Stimulated activated CD8-positive, alpha-beta memory T cell treated with anti-CD3 and anti-CD28 coated beads, Interleukin-15, amount 100 ng/mL, for 4 hours (primary cell): ENCODE measurements at places on chromosomes 5 and 9.

DNA sequence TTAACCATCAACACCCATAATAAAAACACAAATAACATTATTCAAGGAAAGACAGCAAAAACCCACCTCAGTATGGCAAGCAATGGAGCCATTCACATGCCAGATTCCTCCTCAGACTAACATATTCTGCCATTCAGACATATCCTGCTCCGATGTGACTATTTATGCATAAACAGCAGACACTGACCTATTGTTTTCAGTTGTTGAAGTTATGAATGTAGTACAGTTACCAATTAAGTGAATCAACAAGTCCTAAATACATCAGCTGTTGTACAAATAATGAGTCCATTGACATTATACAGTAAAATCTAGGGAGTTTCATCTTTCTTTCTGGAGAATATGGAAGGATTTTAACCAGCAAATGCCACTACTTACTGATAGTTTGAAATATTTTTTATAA lies 131.7 kb downstream of the DENND1A start:
- no peak for DNase-seq

- DNase-seq: no peak
Observed at GRCh38 chr5:68376935-68377334, 161.4 kb downstream of the PIK3R1 start.

GRCh38 chr5:150294551-150295071 lies 5.0 kb upstream of the CAMK2A start:
- DNase-seq: no peak

- no peak for DNase-seq
Observed at GRCh38 chr5:154509784-154510555, 31.9 kb upstream of the HAND1 start.

- DNase-seq: no peak
Observed at GRCh38 chr5:143501310-143502044, 98.0 kb upstream of the NR3C1 start.

GRCh38 chr9:127912882-127913281 lies 4.0 kb downstream of the ST6GALNAC4 start:
- no peak for DNase-seq

DNA sequence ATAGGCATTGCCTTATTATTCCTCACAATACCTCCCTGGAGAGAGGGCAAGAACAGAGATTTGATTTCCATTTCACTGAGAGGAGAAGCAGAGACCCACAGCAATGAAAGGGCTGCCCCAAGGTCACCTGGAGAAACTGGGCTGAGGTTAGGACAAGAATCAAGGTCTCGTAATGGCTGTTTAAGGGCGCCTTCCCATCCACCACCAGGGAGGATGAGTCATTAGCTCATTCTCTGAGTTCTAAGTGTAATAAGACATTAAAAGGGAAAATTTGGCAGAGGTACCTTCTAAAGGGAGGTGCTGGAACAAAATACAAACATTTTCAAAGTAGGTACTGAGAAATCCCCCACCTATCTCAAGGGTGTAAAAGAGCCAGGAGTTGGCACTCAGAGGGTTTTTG lies 52.6 kb upstream of the TCERG1 start:
- no peak for DNase-seq

- DNase-seq: no peak
Observed at GRCh38 chr9:90546200-90546599, 96.4 kb downstream of the DIRAS2 start.

GRCh38 chr5:87340716-87341115 lies 72.0 kb downstream of the CCNH start:
- DNase-seq: no peak

DNA sequence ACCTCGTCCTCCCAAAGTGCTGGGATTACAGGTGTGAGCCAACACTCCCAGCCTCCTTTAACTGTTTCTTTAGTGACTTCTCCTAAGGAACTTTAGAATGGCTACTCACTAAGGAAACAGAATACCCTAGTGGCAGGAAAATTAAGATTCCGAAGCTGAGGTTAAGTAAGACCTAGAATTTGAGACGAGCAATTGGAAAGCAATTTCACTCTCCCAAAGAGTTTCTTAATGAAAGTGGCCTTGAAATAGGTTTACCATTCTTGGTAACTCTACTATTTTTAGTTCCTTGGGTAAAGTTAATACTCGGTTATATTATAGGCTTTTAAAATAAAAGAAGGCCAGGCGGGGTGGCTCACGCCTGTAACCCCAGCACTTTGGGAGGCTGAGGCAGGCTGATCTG lies 22.9 kb upstream of the GOLPH3 start:
- DNase-seq: no peak

DNA sequence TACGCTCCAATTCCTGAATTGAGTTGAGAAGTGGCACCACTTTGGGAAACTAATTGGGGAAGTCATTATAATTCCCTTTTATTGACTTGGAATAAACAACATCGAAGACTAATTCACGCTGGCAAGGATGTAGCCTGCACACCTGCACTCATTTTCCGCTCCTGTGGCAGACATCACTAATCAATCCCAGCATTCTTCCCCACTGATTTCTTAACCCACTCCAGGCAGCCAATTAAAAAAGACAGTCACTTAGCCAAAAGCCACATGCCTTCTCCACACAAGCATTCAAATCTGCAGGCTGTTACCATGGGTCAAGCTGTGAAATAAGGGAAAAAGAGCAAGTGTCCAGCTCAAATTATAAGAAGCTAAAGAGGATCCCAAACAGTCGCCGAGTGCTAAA lies 68.2 kb upstream of the HRH2 start:
- DNase-seq: no peak

GRCh38 chr9:95383845-95384244 lies 66.3 kb upstream of the FANCC start:
- DNase-seq: no peak

- no peak for DNase-seq
Observed at GRCh38 chr9:29183971-29184370, 1610.7 kb upstream of the C9orf72 start.

GRCh38 chr9:124868511-124869465 lies 6.9 kb downstream of the ARPC5L start:
- peak; percentile 81 for DNase-seq

GRCh38 chr9:136399176-136400037 lies 563 bp downstream of the SNAPC4 start:
- no peak for DNase-seq

DNA sequence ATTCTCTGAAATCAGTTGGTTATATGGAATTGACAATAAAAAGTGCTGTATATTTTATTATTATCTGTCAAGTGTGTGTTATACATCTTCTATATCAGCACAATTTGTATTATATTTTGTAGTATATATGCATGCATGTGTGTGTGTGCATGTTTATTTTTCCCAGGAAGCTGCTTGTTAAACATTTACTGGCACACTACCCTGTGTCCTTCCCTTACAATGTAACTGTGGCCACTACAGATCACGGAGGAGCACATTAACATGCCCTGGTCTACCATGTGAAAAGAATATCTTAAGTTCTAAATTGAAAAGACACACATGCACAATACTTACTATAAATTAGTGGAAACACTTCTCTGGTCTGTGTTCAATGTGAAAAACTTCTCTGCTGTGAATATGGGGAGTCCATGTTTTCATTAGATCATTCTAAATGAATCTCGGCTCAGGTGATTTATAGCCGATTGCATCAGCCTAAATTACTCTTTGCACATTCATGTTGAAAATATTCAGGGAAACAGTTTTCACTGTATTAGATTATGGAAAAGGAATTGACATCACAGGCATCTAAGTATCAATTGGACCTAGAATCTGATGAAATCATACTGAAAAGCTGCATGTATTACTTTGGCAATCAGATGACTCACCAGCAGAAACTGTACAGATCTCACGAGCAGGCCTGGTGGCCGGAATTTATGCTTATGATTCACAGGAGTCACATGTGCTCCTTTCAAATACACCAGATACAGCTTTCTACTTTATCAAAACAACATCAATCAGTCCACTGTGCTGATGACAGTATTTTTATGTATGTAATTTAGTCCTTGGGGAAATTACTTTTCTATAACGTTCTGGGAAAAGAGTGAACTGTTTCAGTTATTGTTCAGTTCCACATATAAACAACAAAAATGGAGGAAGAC lies 39.4 kb downstream of the LURAP1L start:
- no peak for DNase-seq

DNA sequence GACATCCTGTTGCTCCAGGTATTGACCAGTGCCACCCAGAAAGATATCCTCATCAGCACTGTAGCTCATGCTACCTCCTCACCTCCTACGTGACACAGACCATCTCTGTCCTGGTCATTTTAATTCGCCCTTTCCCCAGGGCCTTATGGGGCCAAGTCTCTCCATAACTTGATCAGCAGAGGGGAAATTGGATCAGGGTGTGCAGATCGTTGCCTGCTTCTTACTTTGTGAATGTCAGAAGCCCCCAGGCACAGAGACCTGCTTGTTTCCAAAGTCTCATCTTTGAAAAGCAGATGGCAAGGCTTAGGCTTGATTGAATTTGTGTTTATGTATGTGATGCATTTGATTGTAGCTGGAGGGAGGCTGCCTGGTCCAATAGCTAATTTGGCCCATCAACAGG lies 8.8 kb upstream of the DBH start:
- DNase-seq: no peak

DNA sequence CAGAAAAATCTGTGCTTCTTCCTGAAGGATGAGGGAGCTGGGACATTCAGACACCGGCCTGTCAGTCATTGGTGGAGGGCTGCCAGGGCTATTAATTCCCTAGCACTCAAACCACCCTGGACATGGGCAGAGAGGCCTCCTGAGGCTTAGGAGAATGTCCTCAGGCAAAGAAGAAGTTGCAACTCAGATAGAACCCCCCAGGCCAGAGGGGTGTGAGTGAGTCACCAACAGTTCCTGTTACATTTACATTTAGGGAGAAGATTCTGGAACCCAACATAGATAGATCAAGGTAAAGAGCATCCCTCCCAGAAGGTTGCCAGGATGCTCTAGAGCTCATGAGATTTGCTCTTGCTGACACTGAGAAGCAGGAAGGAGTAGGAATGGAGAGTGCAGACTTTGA lies 29.2 kb upstream of the SYK start:
- no peak for DNase-seq

DNA sequence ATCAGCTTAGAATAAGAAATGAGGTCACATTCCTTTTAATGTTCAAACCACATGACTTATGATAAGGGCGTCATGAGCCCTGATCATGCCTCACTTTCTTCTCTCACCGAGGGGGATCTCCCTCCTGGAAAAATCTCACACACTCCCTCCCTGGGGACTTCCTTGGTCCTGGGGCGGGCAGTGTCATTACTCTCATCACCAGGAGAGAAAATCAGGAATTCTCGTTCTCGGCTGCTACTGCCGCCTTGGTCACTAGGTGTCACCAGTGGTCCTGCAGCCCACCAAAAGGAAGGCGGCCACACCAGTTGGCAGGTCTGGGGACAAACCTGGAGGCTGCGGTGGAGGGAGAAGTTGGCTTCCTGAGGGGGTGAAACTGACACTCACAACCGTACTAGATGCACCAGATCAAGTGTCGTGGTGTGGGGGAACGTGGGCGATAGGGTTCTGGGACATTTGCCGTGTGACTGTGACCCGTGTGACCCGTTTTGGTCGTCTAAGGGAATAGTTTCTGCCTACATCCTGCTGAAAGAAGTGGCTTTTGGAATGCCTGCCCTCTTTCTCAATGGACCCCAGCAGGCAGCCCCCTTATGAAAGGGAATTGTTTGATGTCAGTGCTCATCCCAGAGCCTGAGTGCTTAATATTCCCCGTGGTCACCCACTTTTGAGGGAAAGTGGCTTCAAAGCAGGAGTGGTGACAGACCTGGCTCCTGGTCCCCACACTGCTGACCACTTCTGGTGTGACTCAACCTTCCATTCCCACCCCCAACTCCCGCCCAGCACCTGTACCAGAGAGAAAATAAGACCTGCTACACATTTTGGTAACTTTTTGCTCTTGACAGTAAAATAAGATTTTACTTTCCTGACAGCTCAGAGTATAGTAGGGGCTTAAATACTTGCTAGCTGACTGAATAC lies 63.2 kb downstream of the ACER2 start:
- no peak for DNase-seq

DNA sequence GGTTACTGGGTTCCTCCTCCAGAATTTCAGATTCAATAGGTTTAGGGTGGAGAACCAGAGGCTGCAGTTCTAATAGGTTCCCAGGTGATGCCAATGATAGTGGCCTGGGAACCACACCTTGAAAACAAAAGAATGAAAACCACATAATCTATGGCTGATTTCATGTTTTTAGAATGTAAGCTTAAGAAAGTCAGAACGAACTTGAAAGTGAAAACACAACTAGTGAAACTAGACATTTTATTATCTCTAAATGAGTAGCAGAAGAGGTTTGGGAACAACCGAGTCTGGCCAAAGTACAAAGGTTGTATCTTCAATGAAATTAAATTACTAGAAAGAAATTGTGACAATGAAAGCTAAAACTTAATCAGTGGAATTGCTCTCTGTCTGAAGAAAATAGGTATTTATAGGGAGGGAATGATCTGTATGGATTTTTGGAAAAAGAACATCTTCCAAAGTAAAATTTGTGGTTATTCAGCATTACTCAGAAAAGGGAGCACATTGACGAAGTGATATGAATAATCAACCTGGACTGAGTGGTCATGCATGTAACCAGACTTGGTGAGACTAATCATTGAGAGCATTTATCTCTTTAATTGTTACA lies 24.9 kb upstream of the CEP120 start:
- DNase-seq: no peak

DNA sequence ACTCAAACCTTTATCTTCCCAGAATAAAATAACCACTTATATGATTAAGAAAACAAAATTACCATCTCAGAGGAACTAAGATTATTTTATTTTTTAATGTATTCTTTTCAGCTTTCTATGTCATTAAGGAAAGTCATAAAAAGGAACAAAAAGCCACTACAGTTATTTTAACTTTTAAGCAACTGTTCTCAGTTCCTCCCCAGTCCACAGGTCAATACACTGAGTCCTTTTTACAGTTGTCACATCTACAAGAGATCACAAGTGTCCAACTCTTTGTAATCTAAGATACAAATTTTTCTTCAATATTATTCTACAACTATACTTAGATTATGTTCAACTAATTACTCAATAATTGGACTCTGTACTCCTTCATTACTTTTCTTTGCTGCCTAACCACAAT lies 782.8 kb upstream of the ACO1 start:
- DNase-seq: no peak

DNA sequence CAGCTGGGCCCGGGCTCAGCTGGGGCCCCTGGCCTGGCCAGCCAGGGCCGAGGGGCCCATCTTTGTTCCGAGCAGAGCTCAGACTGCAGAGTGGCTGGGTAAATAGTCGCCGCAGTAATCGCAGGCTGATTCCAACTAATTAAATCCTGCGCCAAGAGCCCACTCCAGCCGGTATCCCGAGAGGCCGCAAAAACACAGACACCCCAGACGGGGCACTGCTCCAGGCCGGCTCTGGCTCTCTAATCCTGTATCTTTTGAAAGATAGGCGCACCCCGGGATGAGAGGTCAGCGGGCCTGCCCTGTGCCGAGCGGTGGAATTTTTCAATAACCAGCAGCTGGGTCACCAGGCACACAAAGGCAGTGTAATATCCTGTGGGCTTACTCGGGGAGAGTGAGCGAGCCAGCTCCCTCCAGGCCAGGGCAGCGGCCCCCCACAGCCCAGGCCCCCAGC lies 57.7 kb downstream of the LMX1B start:
- no peak for DNase-seq

DNA sequence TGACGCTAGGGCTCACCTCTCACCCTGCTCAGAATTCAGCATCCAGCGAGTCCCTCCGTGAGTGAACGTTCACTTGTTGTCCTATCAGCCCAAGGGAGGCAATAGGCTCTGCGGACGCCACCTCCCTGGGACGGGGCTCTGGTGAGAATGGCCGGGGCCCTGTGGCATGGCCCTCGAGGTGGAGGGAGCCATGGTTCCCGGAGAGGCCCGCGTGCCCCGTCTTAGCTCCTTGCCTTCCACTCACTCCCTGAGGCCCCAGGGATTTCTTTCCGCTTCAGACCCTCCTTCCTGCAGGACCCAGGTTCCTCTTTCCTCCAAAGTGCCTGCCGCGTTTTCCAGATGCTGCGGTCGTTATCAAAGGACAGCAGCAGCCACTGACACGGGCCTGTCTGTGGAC lies 21.5 kb downstream of the EXOC3 start:
- DNase-seq: no peak
